ENCODE measurements at places on chromosomes 5 and 9. TPM values are rescaled to one million over a fixed set of nuclear protein-coding genes. Genes with fewer than 3 reads are reported as not detected.

ESM1 gene
- 2.3 TPM for total RNA-seq

CAVIN4 gene
- 8.8 TPM for total RNA-seq

TMEM232 gene
- total RNA-seq: 39.9 TPM

SHOC1 gene
- not detected for total RNA-seq

RMI1 gene
- 17.8 TPM for total RNA-seq

OXCT1 gene
- total RNA-seq: 109 TPM

TEK gene
- 10.6 TPM for total RNA-seq

LPCAT1 gene
- total RNA-seq: 181 TPM

CDC23 gene
- 35.5 TPM for total RNA-seq

CRHBP gene
- 17.8 TPM for total RNA-seq

ADAMTSL2 gene
- 6.0 TPM for total RNA-seq

F2R gene
- 28.6 TPM for total RNA-seq

HRH2 gene
- 4.8 TPM for total RNA-seq

PLGRKT gene
- total RNA-seq: 21.2 TPM

LHX3 gene
- total RNA-seq: not detected
